ENCODE measurements at places on chromosomes 3 and 15.
A peak's percentile ranks its signal among the peaks of the same experiment; 100 is the strongest.

DNA sequence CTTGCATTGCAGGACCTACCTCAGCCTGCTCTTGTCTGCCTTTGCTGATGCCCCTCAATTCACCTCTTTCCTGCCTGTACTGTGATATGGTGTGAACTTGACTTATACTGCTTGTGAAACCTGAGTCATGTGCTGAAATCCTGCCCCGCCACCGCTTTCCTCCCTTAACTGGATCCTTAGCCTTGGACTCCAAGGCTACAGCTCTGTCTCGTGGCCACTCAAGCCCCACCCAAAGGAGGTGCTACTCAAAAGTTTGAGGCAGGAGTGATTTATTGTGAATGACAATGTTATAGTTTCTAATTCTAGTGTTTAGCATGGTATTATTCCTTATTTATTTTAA lies 56.1 kb downstream of the MYZAP start:
- DNase-seq = no peak

GRCh38 chr3:142165194-142165593 lies 15.8 kb upstream of the TFDP2 start:
- DNase-seq = no peak

- no peak for DNase-seq
Measured at GRCh38 chr3:188220097-188220788, 66.3 kb downstream of the LPP start.

- DNase-seq = no peak
Measured at GRCh38 chr15:63037976-63038720, 4.4 kb upstream of the TPM1 start.

DNA sequence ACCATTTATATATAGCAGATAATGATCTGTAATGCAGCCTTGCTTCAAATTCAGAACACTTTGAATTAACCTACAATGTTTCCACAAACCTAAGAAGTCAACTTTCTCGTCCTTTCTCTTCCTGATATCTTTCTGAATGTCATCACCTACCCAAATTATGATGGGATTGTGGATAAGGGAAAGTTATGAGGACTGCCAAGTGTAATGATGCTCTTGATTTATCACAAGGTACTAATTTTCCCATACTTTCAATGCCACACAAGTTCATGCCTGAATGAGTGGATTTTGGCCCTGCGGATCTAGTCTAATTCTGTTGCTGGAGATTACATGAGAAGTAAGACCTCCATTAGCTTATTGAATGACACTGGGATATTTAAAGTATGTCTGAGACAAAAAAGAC lies 82.6 kb upstream of the NANOGP8 start:
- DNase-seq = no peak

DNA sequence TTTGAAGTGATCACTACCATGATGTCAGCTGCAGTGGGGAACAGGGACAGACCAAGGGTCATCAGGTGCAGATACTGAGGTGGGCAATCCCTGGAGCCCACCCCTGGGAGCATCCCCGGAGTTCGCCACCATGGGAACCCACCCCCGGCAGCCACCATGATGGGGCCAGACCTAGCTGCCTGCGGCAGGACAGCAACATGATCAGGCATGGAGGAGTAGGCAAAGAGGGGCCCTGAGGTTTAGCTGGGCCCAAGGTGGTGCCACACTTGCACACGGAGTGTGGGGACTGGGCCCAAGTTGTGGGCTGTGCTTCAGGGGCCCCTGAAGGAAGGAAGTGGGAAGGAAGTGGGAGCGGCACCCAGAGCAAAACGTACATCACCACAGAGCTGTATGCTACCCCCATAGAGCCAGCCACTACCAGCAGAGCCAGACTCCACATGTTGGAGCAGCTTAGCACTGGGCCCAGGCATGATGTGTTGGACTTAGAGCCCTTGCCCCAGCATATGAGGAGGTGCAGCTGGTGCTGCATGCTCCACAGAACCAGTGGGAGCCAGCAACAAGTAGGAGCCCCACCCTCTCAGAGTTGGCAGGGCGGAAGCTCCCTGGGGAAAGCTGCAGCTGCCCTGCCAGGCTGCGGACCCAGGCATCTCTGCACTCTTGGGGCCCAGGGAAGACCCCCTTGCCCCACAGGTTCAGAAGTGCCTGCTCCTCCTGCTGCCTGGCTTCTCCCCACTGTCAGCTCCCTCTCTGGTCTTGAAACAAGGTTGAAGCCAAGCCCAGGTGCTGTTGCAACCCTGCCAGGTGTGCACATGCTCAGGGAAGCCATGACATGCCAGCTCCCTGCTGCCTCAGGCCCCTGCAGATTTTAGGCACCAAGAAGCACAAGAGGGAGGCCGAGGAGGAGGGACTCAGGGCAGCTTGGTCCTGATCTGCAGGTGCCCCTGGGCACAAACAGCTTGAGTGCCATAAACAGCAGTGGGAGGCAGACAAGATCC lies 515.3 kb downstream of the ZBBX start:
- DNase-seq = no peak

DNA sequence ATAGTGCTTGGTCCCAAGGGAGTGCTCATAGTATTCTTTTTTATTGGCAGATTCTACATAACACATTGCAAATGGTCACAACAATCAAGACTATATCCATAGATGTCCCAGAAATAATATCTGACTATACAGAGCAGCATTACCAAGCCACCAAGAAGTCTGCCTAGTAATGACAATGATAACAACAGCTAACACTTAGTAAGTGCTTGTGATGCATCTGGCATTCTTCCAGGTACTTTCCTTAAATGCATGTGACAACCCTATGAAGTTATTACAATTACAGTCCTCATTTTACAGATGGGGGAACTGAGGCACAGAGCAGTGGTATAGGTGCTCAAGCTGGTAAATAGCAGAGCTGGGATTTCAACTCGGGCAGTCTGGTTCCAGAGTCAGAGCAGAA lies 49.6 kb upstream of the ICE2 start:
- DNase-seq = no peak

GRCh38 chr15:85759376-85759775 lies 35.3 kb downstream of the KLHL25 start:
- no peak for DNase-seq

- DNase-seq = no peak
Measured at GRCh38 chr3:54185740-54186139, 63.4 kb downstream of the CACNA2D3 start.

DNA sequence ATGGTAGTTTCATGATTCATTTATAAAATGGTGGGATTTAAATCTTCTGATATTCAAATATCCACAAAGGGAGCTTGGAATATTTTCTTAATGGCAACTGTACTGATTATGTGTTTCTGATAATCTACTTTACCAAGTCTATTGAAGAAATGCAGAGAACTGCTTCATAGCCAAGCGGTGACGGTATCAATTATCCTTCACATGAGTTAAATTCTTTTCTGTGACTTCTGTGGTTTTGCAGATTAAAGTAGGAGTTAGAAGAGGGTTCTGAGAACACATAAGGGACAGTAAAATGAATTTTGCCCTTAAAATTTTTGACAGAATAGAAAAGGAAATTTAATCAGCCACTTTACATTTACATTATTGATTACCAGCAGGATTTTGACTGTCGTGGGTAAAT lies 563.2 kb downstream of the GBE1 start:
- DNase-seq = no peak

DNA sequence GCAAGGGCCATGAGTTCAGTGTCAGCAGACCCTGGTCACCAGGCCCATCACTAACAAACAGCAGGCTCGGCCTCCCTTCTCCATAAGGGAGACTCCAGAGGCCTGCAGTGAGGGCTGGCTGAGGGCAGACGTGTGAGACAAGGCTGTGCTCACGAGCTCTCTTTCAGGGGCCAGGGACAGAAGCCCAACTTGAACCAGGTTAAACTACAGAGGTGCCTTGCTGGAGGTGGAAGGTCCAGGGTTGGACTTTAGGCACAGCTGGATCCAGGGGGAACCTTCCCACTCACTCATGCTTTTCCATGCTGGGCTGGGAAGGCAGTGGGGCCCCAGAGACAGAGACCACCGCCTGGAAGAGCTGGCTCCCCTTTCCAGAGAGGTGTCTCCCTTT lies 19.0 kb downstream of the CFAP100 start:
- DNase-seq = no peak

DNA sequence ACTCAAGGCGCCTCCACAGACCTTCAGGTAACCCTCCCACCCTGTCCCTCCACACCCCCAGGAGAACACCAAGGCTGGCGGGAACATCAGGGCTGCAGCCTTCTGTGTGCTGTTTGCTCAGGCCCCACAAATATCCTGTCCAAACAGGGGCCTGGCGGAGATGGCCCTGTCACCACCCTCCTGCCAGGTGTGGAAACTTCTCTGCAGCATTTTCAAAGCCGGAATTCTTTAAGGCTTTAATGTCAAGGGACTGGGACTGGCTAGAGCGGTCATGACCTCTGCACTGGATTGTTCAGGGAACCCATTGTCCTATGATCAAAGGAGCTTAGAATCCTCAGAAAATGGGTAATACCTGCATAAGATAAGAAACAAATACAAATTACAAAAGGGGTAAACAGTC lies 46.6 kb downstream of the FBLN2 start:
- no peak for DNase-seq

- no peak for DNase-seq
Measured at GRCh38 chr3:181717549-181718171, 5.9 kb downstream of the SOX2 start.

DNA sequence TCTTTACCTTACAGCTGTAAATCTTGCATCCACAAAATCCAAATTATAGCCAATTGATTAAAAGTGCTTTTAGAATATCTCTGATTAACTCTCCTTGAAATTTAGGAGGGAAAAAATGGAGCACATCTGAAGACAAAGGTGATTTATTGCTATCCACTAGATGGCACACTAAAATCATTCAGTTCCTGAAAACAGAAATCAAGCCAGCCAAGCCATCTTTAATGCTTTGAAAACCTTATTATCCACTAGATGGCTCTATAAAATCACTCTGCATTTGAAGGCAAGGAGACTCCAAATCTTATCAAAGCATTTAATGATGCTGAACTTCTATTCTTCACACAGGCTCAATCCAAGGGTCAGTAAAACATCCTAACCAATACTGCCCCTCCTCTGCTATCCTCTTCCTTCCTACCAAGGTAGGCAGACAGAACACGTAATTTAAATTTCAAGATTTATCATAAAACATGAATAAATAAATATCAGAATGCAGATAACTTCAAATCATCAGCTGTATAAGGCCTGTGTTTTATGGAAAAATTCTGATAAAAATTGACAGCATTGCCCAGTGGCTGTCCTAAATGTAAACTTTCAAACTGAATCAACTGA lies 48.4 kb downstream of the GOLIM4 start:
- no peak for DNase-seq

DNA sequence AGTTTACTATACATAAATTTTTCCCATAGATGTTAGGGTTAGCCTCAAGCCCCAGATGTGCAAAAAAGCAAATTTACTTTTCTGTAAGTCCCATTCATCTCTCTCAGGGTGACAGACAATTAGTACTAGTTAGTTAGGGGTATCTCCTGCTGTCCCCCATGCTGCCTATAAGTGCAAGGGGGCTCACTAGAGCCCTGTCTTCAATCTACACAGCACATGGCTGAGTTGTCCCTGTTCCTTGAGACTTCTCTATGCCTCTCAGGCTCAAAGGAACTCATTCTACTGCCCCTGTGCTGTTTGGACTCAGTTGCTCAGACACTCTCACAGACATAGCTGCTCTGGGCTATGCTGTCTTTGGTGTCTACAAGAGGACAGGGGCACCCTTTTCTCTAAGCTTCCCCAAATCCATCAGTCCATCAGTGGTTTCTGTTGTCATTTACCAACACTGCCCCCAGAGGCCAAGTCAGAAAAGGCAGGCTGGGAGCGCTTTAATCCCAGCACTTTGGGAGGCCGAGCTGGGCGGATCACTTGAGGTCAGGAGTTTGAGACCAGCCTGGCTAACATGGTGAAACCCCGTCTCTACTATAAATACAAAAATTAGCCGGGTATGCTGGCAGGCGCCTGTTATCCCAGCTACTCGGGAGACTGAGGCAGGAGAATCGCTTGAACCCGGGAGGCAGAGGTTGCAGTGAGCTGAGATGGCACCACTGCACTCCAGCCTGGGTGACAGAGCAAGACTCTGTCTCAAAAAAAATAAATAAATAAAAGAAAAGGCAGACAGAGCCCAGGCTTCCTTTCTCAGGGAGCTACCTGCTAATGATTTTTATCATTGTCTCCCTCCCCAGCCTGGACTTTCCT lies 31.4 kb upstream of the PRTG start:
- DNase-seq = peak; percentile 2

DNA sequence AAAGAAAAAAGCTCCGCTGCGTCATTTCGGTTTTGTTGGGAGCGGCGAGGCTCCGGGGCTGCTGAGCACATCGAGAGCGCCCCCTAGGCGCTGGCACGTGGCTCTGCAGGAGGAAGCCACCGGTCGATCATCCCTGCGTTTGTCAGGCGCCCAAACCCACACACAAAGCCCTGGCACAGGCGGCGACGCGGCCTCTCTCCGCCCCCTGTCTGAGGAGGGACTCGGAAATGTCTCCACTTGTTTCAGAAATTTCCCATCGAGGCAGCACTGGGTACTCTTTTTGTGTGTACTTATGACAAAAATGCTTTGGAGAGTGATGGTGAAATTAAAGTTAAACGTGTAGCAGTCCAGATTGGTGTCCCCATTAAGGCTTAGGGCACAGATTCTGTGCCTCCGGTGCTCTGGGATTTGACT lies 407.3 kb upstream of the ONECUT1 start:
- no peak for DNase-seq

- DNase-seq = no peak
Measured at GRCh38 chr3:32469151-32469874, 33.3 kb downstream of the CMTM6 start.

GRCh38 chr3:42900226-42901072 lies 5.5 kb upstream of the ZNF662 start:
- DNase-seq = no peak

DNA sequence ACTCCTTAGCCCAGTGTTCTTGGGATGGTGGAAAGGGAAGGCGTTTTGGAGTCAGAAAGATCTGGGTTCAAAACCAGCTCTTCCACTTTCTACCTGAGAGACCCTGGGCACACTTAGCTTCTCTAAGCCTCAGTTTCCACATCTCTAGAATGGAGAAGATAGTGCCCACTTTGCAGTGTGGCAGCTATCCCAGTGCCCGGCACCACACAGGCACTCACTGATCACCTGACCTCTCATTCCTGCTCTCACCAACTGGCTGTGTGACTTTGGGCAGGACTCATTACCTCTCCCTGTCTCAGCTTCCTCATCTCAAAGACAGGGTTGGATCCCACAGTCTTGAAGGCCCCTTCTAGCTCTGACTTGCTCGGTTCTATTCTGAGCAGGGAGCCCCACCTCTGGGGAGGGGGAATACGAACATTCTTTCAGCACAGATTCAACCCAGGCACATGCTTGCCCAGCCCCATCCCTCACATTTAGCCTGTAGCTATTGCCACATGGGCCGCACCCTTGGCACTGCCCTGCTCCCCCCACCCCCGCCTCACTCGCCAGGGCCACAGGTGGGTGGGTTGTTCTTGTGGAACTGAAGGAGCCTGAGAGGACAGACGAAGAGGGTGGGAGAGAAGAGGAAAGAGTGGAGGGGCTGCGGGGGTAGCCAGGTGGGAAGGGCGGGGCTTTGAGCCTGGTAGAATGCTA lies 39.2 kb downstream of the EPHB3 start:
- no peak for DNase-seq

- no peak for DNase-seq
Measured at GRCh38 chr3:180421221-180421620, 180.7 kb upstream of the TTC14 start.

- DNase-seq = no peak
Measured at GRCh38 chr15:34713635-34714034, 41.2 kb downstream of the GJD2 start.
